ENCODE measurements at places on chromosomes 1 and 21.

GRCh38 chr1:158638146-158638545 lies 33.1 kb downstream of the OR10Z1 start:
- no peak for DNase-seq

DNA sequence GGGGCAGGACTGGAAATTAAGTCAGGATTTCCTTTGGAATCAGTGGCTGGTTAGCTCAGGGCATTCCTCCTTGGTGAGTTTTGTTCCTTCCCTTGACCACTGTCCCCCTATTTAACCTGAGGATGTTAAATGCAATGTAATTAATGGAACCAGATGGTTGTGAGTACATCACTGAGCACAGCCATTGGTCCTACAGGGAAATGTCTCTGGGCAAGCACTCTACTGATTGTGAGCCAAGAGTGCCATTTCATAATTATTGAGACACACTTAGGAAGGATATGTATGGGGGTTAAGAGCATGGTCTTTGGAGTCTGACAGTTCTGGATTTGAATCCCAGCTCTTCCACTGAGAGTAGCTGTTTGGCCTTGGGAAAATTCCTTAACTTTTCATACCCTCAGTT lies 74.4 kb downstream of the SPAG17 start:
- no peak for DNase-seq

- no peak for DNase-seq
Observed at GRCh38 chr1:17839641-17840196, 84.6 kb downstream of the ACTL8 start.

DNA sequence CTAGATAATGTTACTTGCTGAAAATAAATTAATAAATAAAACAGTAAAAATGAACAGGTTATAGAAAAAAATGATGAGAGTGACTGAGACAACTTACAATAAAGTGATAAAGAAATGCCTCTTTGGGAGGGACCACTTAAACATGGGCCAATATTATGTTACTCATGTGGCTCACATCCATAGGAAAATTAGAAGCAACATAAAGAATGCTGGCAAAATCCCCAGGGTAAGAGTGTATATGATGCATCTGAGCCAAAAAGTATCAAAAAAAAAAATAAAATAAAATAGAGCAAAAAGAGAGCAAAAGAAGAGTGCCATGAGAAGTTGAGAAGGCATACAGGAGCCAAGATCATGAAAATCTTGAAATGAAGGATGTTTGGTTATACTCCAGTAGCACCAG lies 818.0 kb downstream of the LTN1 start:
- DNase-seq: no peak

DNA sequence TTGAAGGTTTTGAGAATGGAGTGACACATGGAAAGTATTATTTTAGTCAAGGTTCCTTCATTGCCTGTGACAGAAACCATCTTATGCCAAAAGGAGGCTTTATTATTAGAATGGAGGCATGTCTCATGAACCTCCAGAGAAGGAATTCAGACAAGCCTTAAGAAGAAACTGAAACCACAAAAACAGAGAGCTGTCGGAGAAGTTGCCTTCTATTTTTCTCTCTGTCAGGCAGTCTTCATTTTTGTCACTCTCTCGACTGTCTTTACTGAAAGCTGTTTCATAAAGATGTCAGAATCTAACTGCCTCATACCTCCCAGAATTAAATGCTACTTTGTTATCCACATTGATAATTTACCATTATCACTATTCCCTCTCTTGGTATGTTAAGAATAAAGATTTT lies 434.7 kb upstream of the ADGRL4 start:
- DNase-seq: no peak

All from AG04449 (cell line).